H54 (cell line): ENCODE measurements at places on chromosomes 2 and 18.

DNA sequence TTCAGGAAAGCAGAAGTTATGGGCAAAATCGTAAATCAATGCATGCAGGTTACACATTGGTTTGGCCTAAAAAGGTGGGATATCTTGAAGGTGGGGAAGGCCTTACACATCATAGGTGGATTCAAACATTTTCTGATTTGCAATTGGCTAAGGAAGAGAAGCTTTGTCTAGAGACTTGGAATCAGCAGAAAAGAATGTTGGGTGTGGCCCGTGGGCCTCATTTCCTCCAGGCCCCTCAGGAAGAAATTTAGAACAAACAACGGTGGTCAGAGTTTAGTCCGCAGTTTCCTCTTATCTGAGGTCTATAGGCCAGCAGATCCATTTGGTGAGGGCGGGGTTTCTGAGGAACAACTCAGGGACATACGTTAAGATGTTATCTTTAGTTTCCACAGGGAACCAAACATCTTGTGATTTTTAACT is 50.9 kb upstream of the AFF3 start:
- no peak for DNase-seq

GRCh38 chr18:51734576-51734975 is 537.1 kb upstream of the MEX3C start:
- DNase-seq, result no peak

DNA sequence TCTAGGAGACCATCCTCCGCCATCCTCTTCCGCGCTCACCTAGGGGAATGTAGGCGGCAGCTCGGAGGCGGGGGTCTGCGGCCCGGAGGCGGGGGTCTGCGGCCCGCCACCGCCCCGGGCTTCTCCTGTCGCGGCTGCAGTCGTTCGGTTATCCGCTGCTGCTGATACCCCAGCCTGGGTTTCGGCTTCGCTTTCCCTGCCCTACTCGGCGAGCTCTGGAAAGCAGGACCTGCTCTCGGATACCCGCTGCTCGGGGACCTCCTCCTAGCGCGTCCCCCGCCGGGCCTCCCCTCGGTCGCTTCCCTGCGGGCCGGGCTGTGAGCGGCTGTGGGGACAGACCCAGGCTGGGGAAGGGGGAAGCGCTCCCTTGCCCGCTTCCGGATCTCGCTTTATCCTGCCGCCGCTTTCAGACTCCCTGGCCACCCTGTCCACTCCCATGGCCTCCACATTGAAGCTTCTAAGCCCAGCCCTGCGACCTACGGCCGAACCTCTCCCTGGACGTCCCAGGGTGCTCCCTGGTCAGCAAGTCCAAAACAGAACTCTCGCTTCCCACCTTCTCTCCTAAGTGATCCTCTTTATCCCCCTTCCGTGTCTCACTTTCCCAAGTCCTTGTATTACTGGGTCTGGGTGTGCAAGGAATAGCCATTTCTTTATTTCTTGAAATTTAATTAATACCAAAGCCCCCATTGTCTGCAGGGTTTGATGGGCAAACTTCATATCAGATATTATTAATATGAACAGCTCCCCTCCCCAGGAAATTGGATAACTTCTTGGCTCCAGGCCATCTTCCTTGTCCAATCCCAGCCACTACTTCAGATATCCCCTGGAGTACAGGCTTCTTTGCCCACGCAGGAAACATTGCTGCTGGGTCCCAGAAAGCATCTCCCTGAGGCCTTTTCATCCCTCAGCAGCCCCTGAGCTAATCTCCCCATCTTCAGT is 769 bp downstream of the FKBP1B start:
- no peak for DNase-seq

DNA sequence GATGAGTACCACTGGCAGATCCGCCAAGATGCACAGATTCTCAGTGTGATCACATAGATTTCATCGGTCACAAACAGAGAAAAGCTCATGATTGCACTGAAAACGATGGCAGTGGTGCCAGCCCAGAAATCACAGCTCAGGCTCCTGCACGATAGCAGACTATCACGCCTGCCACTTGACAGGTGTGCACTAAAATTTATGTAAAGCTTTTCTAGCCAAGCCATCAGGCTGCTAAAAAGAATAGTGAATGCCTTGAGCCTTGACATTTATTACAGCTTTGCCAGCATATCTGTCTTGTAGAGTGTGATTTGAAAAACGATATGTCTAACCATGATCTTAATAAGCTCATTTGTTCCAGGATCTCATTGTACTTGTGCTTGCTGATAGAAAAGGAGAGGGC is 409.5 kb upstream of the CWC22 start:
- no peak for DNase-seq
